NCI-H2227 treated with DMSO at 0.1 percent for 48 hours (cell line): ENCODE measurements at places on chromosomes 3 and 15.

- no peak for DNase-seq
Observed at GRCh38 chr15:51105430-51106016, 10.8 kb upstream of the TNFAIP8L3 start.

DNA sequence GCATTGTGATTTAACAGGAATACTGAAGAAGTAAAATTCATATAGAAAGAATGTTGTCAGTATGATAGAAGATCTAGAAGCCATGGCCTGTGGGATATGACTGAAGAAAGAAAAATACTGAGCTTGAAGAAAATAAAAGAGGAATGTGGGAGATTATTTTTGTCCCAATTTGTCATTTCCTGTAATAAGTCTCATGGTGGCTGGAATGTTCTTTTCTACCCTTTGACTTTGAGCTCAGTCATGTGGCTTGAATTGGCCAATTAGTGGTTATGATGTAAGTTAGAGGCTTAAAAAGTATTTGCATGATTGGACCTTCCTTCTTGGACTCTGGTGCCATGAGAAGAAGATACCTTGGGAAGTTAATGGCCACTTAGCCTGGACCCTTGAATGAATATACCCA is 14.1 kb downstream of the APH1B start:
- no peak for DNase-seq

DNA sequence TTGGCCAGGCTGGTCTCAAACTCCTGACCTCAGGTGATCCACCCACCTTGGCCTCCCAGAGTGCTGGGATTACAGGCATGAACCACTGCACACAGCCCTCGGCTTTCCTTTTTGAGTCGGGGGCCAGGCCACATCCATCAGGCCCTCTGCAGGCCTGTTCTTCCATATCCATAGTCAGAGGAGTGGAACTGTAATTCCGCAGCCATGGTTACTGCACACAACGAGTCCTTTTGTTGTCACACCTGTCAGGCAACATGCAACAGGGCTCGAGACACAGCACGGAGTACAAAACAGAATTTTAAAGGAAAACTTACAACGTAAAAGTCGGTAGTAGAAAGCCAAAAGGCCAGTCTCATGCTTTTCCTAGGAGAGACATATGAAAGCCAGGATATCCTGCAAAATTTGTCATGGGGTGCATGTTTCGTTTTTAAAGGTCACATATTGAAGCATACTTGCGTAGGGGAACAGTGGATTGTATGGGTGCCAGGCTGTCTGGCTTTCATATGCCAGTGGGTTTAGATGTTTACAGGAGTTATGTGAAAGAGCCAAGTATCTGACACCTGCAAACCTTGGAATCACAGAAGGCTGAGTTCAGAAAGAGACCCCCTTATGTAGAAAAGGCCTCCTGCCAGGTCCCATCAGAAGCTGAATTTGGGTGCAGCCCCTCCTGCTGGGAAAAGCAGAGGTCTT is 63.2 kb upstream of the LPP start:
- no peak for DNase-seq

DNA sequence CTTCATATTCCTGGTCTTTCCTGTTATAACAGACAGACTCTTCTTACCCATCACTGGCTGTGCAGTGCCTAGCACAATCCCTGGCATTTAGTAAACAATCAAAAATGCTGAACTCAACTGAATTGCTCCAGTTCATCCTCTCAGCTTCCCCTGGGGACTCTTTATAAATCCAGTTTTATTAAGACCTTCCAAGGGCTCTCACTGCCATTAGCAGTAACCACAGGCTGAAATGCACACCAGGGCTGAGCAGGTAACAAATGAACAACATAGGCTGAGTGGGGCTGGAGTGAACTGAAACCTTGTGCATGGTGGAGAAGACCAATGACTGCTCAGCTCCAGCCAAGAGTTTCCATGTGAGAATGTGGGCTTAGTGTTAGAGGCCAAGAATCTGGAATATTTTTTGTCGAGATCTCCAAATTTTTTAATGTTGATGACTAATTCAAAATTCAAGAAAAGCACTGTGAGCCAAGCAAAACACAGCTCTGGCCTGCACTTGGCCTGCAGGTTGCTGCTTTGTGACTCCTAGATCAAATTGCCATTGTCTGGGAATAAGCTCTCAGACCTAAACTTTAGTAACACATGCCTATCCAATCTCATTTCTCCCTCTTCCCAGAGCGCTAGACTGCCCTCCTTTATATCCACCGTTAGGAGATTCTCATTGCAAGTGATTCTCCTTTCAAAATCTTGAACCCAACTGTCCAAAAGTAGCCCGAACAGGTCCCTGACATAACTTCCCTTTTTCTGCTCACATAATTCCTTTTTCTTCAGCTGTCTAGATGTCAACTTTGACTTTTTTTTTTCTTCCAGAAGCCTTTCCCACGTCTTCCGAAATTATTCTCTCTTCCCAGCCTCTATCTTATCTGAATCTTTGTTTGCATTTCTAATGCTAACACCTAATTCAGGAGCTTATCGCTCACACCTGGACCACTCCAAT is 7.4 kb downstream of the SQOR start:
- no peak for DNase-seq

DNA sequence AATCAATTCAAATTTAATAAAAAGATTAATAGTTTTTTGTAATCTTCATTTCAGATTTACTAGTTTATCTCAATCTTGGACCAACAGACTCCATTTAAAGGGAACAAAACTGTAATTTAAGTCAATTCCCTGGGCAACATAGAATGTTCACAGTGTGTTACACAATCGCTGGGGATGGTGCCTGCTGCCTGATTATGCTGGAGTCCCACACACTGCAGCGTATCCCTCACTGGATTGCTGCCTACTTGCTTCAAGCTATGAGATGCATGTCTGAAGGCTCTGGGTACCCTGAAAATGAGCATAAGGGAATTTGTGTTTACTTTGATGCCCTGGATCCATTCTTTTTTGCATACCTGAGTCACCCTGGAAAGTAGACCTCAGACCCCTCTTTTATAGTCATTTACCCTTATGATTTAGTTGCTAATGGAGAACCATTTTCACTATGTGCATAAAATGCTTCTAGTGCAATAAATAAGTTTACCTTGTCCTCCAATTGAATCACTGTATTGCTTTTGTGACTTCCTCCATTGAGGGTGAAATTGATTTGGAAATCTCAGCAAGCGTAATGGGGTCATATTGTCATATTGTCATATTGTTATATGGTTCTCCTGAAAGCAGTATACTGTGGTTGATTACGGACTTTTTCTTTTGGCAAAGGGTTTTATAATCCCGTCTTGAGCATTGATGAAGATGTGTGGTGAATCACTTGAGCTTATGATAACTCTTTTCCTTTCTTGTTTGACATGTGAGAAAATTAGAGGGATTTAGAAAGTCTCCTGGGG is 35.9 kb downstream of the ITPR1 start:
- no peak for DNase-seq

DNA sequence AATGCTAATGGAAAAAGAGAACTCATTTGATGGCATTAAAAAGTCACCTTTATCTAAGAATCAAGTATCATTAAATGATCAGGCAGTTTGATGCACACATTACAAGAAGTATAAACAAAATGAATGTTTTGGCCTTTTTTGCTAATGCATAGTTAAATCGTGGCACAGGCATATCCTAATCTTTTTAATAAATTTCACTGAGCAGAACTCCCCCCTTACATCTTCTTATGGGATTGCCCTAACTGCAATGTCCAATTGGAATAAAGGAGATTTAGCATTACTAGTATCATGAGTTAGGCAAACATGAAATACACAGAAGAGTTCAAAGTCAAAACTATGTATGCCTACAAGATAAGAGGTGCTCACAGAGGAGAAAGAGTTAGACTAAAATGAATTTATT is 32.7 kb downstream of the USF3 start:
- DNase-seq = no peak

GRCh38 chr3:113912552-113913236 is 35.1 kb upstream of the ZDHHC23 start:
- peak; percentile 33 for DNase-seq

GRCh38 chr3:111539351-111540331 is 2.4 kb upstream of the CD96 start:
- peak; percentile 31 for DNase-seq

- DNase-seq = no peak
Observed at GRCh38 chr15:38888701-38889221, 324.1 kb upstream of the RASGRP1 start.

- DNase-seq = no peak
Observed at GRCh38 chr3:155631323-155632019, 113.4 kb downstream of the PLCH1 start.

DNA sequence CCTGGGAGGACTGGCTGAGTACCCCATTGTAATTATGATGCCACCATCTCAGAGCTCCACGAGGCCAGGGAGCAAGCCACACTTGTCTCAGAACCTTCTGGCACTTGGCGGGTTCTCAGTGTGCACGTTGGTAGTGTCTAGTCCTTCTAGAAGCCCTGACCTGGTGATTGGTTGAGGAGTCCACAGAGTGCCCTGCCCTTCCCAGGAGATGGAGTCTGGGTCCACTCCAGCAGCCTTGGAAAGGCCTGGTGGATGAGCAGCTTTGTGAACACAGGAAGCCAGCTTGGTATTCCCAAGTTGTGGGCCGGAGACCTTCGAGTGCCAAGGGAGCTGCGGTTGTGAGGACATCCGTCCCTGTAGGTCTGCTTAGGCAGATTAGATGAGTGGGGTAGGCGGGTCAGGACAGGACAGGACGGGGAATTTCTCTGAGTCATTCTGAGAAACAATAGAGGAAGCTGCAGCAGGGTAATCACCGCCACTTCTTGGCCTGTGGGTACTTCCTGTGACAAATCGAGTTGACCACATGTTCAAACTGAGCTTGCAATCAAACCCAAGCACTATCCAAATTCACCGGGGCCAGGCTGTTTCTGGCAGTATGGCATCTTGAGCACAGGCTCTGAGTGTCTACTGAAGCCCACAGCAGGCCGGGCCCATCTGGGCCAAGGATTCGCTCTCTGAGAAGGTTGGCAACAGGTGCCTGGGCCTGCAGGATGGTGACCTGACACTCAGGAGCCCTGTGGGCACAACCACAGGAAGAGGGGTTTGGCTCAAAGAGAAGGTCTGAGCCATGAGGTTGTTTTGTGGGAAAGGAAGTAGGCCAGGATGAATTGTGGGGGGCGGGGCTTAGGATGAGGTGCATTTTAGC is 71.5 kb upstream of the PLXNA1 start:
- DNase-seq = no peak

- no peak for DNase-seq
Observed at GRCh38 chr15:41695750-41696436, 35.7 kb downstream of the MGA start.

- no peak for DNase-seq
Observed at GRCh38 chr15:100918690-100919480, at the start of gene LRRK1. Gene LRRK1 (plus strand): TSS chr15:100919357. CDS start chr15:100924633, 5,276 bp downstream.

GRCh38 chr3:39961230-39961629 is 151.8 kb downstream of the MYRIP start:
- DNase-seq = no peak

GRCh38 chr3:60149501-60149900 is 1099.7 kb upstream of the CFAP20DC start:
- DNase-seq = no peak

- DNase-seq = no peak
Observed at GRCh38 chr3:156465194-156465593, 89.7 kb downstream of the SSR3 start.

- DNase-seq = no peak
Observed at GRCh38 chr3:95721938-95722337, 1092.5 kb upstream of the EPHA6 start.

DNA sequence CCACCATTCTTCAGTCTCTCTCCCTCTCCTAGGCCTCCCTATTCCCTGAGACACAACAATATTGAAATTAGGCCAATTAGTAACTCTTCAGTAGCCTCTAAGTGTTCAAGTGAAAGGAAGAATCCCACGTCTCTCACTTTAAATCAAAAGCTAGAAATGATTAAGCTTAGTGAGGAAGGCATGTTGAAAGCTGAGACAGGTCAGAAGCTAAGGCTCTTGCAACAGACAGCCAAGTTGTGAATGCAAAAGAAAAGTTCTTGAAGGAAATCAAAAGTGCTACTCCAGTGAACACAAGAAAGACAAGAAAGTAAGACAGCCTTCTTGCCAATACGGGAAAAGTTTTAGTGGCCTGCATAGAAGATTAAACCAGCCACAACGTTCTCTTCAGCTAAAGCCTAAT is 41.3 kb downstream of the PPM1L start:
- DNase-seq = no peak

GRCh38 chr15:57307527-57308169 is 68.7 kb upstream of the CGNL1 start:
- no peak for DNase-seq

DNA sequence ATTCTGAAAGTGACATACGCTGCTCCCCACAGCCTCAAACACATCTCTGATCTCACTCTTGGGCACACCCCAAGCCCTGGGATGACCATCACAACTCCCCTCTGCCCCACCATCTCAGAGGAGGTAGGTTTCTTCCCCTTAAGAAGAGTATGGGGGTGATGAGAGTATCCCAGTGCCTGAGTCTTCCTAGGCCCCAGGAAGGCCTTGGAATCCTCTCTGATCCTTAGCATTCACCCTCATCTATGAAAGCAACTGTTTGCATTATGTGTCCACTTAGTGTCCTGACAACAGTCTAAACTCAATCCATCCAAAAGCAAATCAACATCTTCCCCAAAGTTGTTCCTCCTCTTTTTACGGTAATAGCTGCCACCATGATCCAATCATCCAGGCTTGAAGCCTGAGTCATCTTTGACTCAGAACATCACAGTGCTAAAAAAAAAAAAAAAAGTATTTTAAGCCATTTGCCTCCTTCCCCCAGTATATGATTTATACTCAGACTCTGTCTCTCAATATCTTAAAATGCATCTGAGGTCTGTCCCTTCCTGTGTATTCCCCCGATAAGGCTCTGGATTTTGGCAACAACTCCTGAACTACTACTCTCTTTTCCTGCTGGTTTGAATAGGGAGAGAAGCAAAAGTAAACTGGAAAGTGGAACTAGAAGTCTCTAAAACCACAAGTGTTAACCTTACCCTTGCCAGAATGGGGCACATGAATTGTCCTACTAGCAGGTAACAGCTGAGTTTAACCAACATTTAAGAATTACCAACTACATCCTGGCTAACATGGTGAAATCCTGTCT is 22.5 kb downstream of the POPDC2 start:
- no peak for DNase-seq

DNA sequence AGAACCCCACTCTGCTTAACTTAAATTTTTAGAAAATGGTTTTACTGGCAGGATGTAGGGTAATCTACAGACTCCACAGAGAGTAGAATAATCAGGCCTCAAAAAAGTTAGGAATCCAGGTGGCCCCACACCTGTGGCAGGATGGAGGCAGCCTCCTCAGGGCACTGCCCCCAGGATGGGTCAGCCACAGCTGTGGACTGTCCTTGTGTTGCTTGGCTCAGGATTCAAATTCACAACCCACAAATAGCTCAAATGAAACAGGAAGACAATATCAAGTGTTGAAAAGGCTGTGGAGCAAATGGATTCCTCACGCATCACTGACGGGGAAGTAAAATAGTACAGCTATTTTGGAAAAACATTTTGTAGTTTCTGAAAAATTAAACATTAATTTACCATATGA is 36.8 kb upstream of the KY start:
- DNase-seq = no peak

DNA sequence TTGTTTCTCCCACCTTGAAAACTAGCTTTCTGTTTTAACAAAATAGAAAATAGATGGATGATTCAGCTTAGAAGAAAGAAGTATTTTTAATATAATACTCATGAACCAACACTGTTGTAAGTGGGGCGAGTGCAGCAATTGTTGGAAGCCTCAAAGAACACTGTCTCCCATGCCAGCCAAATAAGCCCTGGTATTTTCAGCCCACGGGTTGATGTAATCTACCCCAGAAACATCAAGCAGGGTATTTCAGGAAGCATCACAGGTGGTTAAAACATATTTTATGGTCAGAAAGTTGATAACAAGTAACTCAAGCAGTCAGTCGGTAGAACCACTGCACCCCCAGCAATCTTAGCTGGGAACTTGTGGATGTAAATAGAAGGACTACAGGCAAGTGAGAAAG is 115.9 kb downstream of the SV2B start:
- DNase-seq = no peak

- no peak for DNase-seq
Observed at GRCh38 chr15:51724673-51725072, 12.8 kb downstream of the LYSMD2 start.
